B cell (primary cell): ENCODE measurements at places on chromosomes 16 and 17. TPM values are rescaled to one million over a fixed set of nuclear protein-coding genes. Genes with fewer than 3 reads are reported as not detected.
A peak's percentile ranks its signal among the peaks of the same experiment; 100 is the strongest.

Gene CFAP52
- not detected in 2 replicates for total RNA-seq

GRCh38 chr16:71777329-71777728 lies 31.3 kb downstream of the AP1G1 start:
- no peak for DNase-seq

GRCh38 chr16:86616906-86617305 lies 38.6 kb downstream of the FOXL1 start:
- no peak for DNase-seq

- no peak for DNase-seq
Measured at GRCh38 chr17:49508061-49508865, 13.2 kb downstream of the NGFR start.

GRCh38 chr17:54353789-54354525 lies 531.2 kb downstream of the KIF2B start:
- DNase-seq: no peak

GRCh38 chr16:70573451-70574121 lies 50.0 kb downstream of the SF3B3 start:
- no peak for DNase-seq

GRCh38 chr17:41579484-41580243 lies 7.0 kb downstream of the KRT14 start:
- peak; percentile 43 for DNase-seq

Gene PLA2G10
- total RNA-seq: not detected in 2 replicates

- no peak for DNase-seq
Measured at GRCh38 chr16:85500220-85500619, 112.9 kb upstream of the GSE1 start.

DNA sequence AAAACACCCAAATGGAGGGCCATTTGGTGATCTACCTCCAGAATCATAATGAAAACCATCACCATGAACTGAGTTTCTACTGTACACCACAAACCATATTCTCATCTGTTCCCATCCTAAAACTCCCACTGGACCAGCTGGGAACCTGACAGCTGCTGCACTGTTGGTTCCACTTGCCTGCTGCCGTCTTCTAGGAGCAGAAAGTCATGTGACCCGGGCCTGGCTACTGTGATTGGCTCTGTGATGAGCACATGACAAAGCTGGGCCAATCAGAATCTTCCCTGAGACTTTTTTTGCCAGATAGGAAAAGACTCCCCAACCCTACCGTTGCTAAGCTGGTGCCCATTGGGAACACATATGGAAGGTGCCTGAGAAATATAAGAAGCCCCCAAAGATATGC lies 264.2 kb downstream of the MRTFB start:
- DNase-seq: no peak

DNA sequence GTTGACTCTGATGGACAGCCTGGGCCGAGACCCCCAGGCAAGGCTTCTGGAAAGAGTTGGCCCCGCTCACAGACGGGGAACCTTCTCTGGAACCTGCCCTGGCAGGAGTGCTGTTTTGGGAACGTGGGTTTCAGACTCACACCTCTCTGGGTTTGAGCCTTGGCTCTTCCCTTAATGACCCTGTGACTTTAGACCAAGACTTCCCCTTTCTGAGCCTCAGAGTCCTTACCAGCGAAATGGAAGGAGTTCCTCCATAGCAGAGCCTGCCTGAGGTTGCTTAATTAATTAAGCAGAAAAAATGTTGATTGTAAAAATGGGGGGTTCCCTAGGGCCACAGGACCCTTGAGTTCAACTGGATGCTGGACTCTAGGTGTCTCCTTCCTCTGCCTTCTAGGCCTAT lies 408.2 kb downstream of the SEC14L1 start:
- DNase-seq: no peak

DNA sequence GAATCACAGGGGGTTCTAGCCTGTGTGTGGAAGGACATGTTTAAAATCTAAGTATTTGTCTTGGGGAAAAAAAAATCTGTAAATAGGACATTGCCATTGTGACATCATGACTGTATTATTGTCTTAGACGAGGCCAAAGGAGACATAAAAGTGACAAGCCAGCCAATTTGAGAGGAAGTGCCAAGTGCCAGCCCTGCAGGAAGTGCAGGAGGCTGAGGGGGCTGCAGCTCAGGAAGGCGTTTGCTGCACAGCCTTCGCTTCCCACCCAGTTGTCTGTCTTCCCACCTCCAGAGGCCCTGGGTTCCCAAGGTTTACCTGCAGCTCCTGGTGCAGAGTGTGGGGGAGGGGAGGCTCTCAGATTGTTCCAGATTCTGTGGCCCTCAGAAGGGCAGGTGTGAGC lies 1.3 kb downstream of the ADCY7 start:
- no peak for DNase-seq

GRCh38 chr16:50273888-50274325 lies 7.6 kb downstream of the ADCY7 start:
- peak; percentile 88 for DNase-seq

- DNase-seq: no peak
Measured at GRCh38 chr16:60566901-60567300, 1469.3 kb downstream of the CDH8 start.

Gene KATNIP
- total RNA-seq: 49.9 and 56.0 TPM in 2 replicates

Gene SLC6A4
- not detected in 2 replicates for total RNA-seq

GRCh38 chr17:57527221-57528057 lies 217.7 kb downstream of the CCDC182 start:
- no peak for DNase-seq

DNA sequence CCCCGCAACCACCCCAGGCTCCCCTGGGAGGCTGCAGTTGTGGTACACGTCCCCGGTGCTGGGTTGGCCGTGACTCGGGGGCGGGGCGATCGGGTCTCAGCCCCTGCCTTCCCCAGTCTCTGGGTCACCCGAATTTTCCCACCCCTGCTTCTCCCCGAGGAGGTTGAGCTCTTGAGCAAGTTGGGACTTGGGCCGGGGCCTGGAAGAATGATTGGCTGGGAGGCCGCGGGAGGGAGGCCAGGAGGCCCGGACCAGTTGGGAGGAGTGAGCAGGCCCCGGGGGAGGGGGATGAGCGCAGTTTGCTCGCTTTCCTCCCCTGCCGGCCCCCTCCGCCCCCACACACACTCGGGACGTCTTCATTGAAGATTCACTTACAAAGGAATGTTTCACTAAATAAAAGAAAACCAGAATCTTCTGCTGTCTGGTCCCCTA lies 4.5 kb upstream of the HEXIM1 start:
- DNase-seq: peak; percentile 76

DNA sequence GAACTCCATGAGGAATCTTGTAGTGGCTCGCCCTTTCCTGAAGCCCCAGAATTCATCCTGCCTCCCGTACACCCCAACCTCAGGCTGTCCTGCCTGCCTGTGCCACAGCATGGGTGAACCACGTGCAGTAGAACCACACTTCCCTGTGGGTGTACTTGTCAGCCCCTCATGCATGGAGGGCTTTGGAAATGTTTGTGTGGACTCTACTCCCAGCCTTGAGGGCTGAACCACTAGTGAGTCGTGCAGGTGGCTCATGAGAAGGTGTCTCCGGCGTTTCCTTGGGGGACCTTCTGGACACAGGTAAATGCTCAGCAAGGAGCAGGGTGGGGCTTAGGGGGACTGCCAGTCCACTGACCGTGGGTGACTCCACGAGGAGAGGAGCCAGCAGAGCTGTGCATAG lies 58.7 kb upstream of the ADORA2B start:
- no peak for DNase-seq

Gene ITGA2B
- 0.20 and 0.78 TPM in 2 replicates for total RNA-seq

- DNase-seq: no peak
Measured at GRCh38 chr17:12623220-12623848, 42.4 kb upstream of the MYOCD start.

Gene DNAH17
- 0.12 and 0.19 TPM in 2 replicates for total RNA-seq

DNA sequence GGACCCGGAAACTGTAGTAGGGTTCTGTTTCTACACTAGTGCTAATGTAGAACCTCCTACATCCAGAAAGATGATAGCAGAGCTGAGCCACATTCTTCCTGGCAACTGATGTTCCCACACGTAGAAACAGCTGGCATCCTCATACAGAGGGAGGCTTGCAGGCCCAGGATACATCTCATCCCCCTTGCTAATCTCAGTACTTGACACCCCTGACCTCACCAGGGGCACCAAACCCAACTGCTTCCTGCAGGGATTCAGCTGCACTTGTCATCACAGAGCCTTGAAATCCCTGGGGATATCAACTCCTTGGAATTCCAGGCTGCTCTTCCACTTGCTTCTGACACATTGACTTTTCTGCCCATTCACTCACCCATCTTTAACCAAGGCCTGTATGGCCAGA lies 75.2 kb upstream of the HSBP1 start:
- no peak for DNase-seq

- peak; percentile 70 for DNase-seq
Measured at GRCh38 chr17:58303971-58304749, 23.4 kb upstream of the MPO start.

DNA sequence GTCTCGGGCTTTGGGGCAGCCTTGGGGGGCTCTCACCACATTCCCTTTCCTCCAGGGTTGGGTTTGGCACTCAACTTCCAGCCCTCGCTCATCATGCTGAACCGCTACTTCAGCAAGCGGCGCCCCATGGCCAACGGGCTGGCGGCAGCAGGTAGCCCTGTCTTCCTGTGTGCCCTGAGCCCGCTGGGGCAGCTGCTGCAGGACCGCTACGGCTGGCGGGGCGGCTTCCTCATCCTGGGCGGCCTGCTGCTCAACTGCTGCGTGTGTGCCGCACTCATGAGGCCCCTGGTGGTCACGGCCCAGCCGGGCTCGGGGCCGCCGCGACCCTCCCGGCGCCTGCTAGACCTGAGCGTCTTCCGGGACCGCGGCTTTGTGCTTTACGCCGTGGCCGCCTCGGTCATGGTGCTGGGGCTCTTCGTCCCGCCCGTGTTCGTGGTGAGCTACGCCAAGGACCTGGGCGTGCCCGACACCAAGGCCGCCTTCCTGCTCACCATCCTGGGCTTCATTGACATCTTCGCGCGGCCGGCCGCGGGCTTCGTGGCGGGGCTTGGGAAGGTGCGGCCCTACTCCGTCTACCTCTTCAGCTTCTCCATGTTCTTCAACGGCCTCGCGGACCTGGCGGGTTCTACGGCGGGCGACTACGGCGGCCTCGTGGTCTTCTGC lies 8.4 kb downstream of the SLC16A3 start:
- no peak for DNase-seq

DNA sequence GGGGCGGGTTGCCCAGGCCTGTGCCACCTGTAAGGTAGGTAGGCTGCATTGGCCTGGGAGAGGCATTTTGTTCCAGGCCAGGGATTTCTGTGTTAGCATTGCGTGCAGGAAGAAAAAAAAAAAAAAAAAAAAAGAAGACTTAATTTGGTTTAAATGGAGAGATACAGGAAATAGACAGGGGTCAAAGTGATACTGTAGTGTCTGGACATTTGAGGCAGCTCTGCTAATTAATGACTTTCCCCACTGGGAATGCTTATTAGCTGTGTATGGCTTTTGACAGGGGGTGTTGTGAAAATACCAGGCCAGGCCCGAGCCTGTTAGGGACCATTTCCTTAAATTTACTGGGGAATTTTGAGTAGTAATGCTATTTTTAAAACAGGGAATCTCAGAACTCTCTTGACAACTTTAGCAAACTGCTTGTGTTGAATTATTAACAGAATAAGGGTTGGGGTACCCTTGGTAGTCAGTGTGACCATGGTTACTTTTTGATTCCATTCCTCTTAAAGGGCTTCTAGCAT lies 1.0 kb downstream of the MAP2K4 start:
- DNase-seq: no peak

DNA sequence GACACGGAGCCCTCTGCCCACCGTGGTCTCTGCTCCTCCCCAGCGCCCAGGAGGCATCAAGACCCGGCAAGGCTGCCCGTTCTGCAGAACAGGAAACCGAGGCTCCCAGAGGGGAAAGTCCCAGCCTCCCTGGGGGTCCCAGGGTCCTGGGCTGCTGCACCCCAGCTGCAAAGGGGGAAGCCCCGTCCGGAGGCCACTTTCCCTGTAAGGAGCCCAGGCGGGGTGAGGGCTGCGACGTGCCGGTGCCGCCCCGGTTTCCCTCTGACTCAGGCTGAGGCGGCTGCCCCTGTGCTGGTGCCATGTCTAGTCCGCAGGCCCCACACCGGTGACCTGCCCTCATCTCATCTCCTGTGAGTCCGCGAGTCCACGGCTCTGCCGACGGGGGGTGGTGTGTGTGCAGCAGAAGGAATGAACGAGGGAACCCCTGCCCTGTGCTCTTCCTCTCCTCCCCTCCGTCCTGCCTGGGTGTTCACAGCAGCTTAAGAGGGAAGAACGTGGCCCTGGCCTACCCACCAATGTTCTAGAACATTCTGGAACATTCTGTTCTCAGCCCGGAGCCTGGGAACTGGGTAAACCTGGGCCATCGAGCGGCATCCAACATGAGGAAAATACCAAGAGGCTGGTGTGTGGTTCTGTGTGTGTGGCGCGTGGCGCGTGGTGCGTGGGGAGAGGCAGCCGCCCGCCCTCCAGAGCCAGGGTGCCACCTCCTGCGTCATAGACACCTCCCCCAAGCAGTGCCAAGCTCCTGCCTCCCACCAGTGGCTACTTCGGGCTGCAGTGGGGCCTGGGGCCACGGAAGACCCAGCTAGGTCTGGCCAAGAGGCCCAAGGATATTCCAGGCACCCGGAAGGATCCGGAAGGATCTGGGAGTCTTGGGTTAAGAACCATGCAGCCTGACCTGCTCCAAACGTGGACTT lies 7.0 kb upstream of the CBFA2T3 start:
- DNase-seq: peak; percentile 73

- DNase-seq: no peak
Measured at GRCh38 chr16:12674071-12674470, 129.6 kb downstream of the CPPED1 start.

DNA sequence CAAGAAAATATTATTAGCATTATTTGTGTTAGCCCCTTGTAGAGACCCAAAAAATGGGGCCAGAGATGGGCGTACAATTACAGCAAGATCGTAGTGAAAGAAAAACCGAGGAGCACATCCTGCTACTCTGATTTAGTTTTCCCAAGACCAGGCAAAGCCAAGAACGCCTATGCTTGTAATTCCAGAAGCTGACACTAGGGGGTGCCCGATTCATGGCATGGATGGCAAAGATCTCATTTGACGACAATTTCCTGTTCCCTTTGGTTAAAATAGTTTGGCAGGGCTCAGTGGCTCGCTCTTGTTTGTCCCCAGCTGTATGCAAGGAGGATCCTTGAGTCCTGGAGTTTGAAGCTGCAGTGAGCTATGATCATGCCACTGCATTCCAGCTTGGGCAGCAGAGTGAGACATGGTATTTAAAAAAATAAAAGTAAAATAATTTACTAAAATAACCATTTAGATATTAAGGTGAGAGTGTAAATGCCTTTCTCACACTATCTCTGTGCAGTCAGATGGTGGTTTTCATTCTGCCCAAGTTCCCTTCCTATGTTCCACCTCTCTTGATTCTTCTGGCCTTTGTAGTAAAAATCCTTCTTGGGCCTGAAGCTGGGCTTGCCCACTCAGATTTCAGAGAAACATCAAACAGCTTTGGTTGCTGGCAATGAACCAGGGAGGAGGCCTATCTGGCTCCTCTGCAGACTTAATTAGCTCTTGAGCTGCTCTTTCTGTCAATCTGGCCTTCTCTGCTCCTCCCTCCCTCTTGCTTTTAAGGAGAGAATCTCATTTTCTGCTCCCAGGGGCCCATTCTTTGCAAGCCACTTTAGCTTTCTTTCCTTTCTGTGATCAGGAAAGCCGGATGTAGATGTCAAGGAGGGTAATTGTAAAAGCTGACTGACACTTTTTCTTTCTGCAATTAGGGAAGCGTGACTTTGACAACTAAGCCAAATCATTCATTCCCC lies 31.2 kb downstream of the TMEM238L start:
- peak; percentile 16 for DNase-seq

Gene PDILT
- not detected in 2 replicates for total RNA-seq
